ENCODE measurements at places on chromosomes 5 and 9.
A peak's percentile ranks its signal among the peaks of the same experiment; 100 is the strongest.

DNA sequence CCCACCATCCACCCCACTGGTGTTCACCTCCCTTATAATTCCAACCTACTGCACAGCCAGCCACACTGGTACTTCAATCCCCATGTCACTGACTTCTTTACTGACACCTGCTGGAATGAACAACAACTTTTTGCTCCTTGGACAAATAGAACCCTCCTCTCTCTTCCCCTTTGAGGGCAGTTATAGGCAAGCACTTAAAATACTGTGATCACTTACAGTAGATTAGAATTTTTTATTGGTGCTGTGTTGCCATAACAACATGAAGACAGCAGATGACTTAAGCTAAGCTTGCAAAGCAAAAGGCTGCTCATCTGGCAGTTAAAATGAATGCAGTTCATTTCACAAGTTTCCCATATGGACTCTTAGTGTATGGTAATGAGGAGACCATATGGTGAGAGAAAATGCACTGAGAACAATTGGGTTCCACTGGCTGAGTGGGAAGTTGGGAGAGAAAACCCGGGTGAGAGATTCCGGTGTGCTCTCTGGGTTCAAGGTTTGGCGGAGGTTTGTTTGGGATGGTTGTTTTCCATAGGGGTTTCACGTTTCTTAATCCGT is 374.3 kb downstream of the EBF1 start:
- DNase-seq, result no peak

DNA sequence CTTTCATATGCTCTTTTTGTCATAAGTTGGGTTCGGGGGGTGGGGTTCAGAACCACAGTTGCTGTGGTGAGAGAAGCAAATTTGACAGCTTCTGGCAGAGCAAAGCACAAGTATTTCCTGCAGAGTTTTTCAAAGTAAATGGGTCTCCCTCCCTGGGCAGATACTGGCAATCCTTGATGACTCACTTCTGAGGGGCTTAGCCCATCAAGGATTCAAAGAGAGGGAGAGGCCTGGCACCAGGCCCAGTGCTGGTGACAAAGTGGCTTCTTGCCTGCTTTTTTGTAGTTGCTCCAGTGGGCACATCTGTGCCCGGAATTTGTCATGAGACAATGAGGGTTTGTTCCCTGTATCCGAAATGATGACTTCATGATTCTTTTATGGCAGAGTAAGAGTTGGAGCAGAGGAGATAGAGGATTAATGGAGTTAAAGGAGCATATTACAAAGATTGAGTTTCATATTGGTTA is 46.6 kb upstream of the TNC start:
- peak; percentile 88 for DNase-seq

- no peak for DNase-seq
Measured at GRCh38 chr9:17013010-17013409, 121.8 kb upstream of the CNTLN start.

DNA sequence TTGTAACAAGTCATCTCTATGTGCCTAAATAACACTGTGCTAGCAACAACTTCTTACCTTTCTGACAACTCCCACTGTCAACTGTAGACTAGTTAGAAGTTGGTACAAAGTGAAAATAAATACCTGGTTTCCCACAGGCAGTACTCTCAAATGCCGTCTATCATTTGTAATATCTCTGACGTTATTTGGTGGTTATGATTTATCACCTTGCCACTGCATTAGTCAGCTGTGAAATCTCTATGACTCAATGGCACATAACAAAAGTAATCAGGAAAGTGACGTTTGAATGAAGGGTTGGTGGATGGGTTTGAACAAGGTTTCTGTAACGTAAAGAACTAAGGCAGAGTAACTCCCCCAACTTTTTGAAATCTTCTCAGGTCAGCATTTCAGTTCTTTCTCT is 592.3 kb downstream of the MAT2B start:
- DNase-seq, result no peak

- DNase-seq, result no peak
Measured at GRCh38 chr9:9920425-9921060, 692.3 kb downstream of the PTPRD start.

DNA sequence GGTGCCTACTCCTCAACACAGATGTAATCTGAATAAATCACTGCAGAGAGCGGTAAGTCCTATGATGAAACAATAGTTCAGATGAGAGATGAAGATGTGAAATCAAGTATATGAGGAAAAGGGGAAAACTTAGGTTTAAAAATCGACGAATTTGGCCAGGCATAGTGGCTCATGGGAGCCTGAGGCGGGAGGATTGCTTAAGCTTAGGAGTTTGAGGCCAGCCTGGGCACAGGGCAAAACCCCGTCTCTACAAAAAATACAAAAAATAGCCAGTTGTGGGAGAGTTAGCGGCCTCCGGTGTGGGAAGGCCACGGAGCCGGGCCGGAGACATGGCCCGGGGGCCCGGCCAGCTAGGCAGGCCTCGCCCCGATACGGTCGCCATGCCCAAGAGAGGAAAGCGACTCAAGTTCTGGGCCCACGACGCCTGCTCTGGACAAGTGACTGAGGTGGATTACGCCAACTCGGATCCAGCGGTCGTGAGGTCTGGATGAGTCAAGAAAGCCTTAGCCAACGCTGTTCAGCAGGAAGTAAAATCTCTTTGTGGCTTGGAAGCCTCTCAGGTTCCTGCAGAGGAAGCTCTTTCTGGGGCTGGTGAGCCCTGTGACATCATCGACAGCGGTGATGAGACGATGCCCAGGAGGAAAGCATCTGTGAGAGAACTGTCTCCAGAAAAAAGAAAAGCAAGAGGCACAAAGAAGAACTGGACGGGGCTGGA is 62.8 kb upstream of the SUB1 start:
- no peak for DNase-seq

All from anterior cingulate cortex (tissue), 58 donors.